Amniotic epithelial cell (primary cell): ENCODE measurements at places on chromosomes 3 and 15.

- DNase-seq = peak; percentile 89
Observed at GRCh38 chr15:51448622-51449399, 107.4 kb downstream of the GLDN start.

DNA sequence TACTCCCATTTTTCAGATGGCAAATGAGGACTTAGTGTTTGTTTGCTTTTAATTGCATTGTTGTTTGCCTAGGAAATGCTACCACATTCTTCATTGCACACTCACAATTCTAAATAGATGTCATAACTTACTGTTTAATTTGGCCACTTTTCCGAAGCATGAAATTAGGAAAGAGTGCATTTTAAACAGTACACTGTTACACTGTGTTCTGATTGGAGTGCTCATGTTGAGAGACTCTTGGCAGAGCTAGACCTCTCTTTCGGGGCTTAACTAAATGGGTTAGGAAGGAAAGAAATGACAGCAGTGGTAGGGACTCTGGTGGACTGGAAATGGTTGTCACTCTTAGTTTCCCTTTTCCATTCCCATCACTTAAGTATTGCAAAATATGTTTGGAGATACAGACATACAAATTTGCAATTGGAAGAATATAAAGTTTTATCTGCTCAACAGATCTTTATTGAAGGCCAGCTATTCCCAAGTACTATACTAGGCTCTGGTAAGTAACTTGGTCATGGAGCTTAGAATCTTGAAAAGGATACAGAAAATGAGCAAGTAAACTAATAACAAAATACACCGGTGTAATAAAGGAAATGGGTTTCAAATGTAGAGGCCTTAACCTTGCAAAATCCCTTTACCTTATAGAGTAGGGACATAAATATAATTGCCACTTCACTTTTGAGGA, 90.2 kb downstream of the DCUN1D1 start:
- no peak for DNase-seq

- peak; percentile 27 for DNase-seq
Observed at GRCh38 chr15:75861750-75862402, 18.6 kb downstream of the UBE2Q2 start.

- no peak for DNase-seq
Observed at GRCh38 chr3:123283657-123284398, 82.1 kb downstream of the SEC22A start.

DNA sequence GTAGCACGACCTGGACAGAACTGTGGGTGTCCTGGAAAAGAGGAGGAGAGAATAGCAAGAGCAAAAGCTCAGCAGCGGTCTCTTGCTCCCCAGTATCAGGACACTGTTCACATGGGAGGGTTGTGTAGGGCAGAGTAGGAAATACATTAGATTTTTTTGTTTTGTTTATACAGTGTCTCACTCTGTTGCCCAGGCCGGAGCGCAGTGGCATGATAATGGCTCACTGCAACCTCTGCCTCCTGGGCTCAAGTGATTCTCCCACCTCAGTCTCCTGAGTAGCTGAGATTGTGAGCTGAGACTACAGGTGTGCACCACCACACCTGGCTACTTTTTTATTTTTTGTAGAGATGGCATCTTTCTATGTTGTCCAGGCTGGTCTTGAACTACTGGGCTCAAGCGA, 53.3 kb downstream of the FNDC3B start:
- DNase-seq = no peak

DNA sequence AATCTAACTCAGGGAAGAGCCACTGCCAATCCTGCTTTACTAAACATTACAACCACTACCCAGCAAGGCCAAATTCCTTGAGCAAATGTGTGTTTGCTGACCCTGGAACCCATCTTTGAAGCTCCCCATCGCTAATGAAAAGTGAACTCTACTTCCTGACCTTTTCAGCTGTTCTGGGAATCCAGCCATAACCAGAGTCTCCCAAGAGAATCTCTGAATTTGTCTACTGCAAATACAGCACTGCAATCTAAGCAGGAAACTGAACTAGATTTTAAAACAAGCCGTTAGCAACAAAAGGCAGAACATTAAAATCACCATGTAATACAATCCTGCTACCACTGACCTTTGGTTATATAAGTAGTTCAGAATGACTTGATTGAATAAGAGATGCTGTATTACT, 309.2 kb downstream of the MAGI1 start:
- peak; percentile 26 for DNase-seq

DNA sequence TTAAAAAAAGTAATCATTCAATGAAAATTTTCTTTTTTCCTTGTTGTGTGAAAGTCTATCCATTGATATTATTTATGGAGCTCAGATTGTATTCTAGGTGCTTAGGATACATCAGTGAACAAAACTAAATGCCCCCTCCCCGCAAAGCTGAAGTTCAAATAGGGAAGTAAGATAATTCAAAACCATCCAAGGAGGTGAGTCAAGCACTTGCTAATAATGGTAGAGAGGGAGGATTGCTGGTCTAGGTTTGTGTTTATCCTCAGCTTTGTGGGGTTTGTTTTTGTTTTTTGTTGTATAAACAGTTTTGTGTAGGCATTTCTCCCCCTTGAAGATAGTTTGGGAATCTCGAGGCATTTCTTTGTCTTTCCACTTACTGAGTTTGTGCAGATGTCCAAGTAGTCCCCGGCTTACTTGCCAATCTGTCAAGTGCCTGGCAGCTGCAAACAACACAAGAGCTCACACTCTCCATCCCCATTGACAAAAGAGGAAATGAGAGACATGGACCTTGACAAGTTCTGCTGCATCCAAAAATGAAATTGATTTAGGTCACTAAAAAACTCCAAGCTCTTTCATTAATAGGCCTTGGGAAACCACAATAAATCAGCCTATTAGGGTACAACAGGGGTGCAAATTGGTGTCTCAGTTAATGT, 575.8 kb upstream of the TBL1XR1 start:
- no peak for DNase-seq

DNA sequence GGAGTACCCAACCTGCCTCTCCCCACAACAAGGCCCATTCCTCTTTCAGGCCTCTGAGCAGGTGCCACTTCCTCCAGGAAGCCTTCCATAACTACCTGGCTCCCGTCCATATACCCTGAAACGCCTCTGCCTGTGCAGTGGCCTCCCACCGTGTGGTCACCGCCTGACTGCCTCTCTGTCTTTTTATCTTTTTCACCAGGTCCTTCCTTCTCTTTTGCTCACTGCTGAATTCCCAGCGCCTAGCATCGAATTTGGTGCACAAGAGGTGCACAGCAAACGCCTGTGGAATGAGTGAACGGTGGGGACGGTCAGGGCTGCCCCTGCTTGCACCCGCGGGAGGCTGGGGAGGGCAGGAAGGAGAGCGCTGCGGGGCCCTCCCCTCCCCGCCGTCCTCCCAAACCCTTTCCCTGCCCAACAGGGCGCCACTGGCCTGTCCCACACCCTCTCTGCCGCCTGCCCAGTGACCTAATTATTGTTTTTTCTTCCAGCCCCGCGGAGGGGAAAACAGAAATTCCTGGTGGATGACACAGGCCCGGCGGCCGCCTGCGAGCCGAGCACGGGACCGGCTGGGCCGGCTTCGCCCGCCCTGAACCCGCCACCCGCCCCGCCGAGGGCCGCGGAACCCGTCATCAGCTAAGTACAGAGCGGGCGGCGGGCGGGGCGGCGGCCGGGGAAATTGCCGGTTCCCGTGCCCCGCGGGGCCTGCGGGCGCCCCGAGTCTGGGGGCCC, 140.1 kb downstream of the SMAD6 start:
- DNase-seq = peak; percentile 86

DNA sequence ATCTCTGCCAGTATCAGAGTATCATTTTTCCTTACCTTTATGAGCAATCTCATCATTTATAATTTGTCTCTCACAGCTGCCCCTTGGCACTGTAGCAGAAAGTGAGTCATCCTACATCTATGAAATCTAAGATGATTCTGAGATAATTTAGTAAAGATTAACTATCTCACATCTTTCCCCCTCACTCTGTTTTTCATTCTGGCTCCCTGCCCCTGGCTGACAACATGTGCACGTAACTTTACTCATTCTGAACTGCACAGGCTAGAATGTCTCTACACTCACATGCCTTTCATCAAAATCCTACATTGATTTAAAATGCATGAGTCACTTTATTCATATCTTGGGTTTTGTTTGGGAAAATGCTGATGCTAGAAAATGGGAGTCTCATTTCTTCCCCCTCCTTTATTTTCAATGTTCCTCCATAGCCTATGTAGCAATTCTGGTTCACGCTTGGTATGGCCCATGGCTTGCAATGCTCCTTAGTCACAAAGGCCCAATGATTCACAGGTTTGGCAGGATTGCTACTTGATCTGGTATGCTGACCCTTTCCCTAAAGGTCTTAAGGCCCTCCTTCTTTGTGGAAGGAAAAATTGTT, 838.5 kb downstream of the TUSC7 start:
- peak; percentile 71 for DNase-seq

DNA sequence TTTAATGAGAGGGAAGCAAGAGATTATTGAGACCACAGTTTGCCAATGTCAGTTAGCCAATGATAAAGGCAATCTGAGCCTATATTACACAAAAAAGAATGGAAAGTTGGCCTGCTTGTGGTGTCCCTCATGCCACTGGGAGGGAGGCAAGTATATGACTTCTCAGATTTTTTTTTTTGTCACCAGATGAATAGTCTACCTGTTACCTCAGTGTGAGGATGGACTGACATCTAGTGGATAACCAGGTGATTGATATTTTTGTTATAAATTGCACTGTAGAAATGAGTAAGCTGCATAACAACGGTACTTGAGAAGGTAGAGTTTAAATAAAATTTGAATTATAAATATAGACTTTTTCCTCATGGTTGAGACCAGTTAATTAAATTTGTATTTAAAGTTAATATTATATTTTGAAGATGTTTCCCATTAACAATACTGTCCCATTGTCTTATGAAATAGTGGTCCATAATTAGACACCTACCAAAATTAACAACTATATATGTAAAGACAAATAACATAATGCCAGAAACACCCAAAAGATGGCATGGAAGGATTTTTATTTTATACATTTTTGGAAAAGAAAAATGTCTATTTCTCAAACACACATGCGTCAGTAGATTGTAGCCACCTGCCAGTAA, 237.8 kb upstream of the GADL1 start:
- peak; percentile 40 for DNase-seq

- peak; percentile 59 for DNase-seq
Observed at GRCh38 chr15:75508840-75509532, 57.5 kb upstream of the SIN3A start.
